ENCODE measurements at places on chromosomes 5 and 9.

DNA sequence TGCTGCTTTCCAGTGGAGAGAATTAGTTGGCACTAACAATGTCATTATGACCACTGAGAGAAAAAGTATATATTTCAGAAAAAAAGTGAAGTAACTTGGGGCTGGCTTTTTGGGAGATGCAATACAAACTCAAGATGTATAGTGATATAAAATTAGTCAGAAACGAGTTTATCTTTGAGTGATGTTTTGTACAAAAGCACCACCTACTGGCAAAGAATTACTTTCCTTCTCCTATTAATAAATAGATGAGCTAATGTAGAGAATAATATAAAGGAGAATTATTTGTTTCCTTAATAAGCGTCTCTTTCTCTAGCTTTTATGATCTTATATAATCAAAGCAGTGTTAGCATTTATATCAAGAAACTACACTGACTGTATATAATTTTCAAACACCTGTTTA is 158.8 kb downstream of the MEF2C start:
- no peak for DNase-seq

DNA sequence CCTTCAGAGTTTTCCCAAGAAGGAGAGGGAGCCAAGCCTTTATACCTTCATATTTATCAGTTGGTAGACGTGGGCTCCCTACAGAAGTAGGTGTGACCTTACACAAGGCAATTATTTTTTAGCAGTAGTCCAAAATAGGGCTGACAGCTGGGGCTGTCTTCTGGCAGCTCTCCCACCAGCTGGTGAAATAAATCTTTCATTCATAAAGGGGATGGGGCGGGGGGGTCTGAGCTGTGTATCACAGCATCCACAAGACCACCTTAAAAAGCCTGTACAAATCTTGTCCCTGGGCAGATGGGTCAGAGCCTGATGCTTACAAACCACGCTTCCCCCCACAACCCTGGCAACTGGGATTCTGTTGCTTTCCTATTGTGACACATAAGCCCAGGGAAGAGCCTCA is 19.7 kb downstream of the CSF2 start:
- DNase-seq: no peak

DNA sequence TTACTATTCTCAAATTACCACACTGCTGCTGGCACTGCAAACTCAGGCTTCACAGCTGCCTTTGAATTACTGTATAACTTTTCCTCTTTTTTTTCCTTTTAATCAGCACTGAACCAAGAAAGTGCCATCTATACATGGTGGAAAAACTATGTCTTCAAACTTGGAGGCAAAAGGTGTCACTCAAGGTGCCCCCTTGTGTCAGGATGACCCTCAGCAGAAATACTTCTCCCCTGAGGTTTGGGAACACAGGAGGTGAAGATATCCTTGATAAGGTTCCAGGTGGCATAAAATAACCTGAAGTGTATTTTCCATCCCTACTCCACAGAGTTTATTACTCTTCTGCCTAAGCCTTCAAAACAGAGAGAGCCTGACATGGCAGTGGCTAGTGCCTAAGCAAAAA is 14.5 kb downstream of the FRMD3 start:
- DNase-seq: no peak

- DNase-seq: no peak
Measured at GRCh38 chr5:6322163-6322713, 56.1 kb downstream of the MED10 start.

GRCh38 chr5:178415353-178415752 is 174.8 kb downstream of the COL23A1 start:
- DNase-seq: no peak

DNA sequence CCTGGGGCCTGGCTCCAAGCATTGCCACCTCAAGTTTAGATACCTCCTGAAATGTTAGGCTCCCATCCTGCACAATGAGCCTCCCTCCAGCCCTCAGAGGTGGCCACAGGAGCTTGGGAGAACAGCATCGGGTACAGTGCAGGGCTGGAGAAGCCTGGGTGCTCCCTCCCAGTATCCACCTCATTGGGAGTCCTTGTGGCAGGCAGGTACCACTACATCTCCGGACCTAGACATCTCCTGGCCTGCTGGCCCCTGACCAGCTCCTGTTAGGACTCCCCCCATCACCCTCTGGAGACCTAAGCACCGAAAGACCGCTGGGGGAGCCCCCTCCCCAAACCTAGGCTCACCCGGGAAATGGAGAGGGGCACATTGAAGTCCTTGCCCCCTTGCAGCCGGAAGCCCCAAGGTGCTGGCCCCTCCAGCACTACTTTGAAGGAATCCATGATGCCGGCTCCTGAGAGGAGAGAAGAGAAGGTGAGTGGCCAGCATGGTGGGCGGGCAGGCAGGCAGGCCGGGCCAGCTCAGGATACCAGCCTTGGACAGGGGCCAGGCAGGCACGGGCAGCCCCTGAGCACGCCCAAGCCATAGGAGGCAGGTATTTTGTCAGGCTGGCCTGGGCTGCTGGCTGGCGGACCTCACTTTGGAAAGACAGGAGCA is 1.2 kb downstream of the PDLIM7 start:
- DNase-seq: no peak
